ENCODE measurements at places on chromosomes 11 and 22.

DNA sequence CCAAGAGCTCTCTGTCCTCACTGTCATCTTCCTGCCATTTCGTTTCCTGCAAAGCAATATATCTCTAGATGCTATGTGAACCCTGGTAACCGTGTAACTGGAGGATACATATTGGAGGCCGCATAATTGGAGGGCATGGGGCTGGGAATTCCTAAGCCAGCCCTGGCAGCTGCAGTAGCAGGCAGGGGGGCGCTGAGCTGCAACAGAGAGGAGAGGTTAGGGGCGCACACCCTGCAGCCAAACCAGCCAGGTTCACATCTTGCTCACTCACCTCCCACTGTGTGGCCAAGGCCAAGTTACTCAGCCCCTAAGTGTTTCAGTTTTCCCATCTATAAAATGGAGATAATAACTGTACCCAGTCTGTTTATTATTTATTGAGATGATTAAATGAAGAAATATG lies 39.9 kb upstream of the ZBTB16 start:
- DNase-seq: no peak
- no peaks in the 10 kb centered on the region for H3K27me3 ChIP-seq
- no peak overlapping the region for H3K4me3 ChIP-seq
- no peaks in the 10 kb centered on the region for H3K36me3 ChIP-seq
- H3K4me1 ChIP-seq: no peaks in the 10 kb centered on the region
- no peak overlapping the region for H3K27ac ChIP-seq

DNA sequence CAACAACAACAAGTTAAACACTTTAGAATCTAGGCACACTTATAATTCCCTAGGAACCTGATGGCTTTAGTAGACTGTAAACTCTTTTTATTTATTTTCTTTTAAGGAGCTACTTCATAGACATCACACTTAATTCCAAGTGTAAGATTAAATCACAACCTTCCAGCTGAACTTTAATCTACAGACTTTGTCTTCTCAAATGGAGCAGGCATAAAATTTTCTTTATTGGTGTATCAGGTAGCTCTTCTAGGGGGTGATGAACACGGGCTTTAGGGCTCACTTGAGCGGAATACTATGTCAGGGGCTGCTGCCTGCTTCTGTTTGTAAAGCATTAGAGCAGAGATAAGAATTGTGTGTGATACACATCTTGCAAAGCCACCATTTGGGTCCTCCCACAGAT lies 525.8 kb upstream of the FAT3 start:
- no peak for DNase-seq
- H3K4me3 ChIP-seq: no peak overlapping the region
- no peaks in the 10 kb centered on the region for H3K27me3 ChIP-seq
- H3K27ac ChIP-seq: no peak overlapping the region

DNA sequence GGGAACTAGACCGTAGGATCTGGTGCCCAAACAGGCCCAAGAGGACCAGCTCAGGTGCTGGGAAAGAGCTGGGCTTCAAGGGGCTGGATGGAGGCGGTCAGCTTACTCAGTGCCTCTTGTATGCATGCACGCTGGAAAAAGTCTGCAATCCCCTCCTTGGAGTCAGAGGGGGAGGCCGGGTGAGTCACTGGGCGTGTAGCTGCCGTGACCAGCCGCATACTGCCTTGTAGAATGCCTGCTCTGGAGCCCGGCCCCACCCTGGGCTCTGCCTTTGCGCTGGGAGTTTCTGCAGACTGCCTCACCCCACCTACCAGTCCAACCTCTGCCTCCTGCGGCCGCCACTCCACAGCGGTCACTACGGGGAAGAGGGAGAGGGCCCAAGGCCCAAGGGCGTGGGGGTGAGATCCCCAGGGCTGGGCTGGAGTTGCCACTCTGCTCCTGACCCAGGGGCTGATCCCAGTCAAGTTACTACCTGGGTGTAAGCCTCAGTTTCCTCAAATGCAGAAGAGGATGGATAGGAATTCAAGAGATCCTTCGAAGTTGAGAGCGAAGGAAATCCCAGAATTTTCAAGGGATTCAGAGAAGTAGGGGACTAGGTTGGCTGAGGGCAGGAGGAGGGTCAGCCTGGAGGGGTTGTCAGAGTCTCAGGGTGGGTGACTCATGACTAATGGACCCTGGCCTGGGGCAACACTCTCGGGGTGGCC lies 4.2 kb downstream of the MRGPRF start:
- no peak overlapping the region for H3K4me3 ChIP-seq
- peak overlapping the region; percentile 82 for H3K27ac ChIP-seq
- DNase-seq: peak; percentile 85
- no peaks in the 10 kb centered on the region for H3K27me3 ChIP-seq
- H3K36me3 ChIP-seq: no peaks in the 10 kb centered on the region

DNA sequence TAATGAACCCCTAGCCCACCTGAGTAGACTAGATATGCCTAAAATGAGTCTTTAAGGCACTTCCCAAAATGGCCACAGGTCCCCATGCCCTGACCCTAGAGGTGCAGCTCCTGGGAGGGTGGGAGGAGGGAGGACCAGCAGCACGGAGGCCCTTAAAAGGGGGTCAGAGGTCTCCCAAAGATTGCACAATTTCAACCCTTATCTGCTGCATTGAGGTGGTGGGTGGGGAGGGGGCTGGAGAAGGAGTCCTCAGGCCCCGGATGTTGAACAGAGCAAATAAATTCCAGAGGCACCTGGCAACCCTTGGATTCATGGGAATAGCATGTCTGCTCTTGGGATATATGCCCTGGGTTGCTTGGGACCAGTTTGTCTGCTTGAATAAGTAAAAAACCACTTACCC lies 57.6 kb downstream of the NAV2 start:
- H3K4me1 ChIP-seq: peaks cover 14% of the 10 kb centered on the region
- no peaks in the 10 kb centered on the region for H3K27me3 ChIP-seq
- no peak overlapping the region for H3K4me3 ChIP-seq
- no peak overlapping the region for H3K27ac ChIP-seq
- H3K36me3 ChIP-seq: no peaks in the 10 kb centered on the region
- peak; percentile 49 for DNase-seq

DNA sequence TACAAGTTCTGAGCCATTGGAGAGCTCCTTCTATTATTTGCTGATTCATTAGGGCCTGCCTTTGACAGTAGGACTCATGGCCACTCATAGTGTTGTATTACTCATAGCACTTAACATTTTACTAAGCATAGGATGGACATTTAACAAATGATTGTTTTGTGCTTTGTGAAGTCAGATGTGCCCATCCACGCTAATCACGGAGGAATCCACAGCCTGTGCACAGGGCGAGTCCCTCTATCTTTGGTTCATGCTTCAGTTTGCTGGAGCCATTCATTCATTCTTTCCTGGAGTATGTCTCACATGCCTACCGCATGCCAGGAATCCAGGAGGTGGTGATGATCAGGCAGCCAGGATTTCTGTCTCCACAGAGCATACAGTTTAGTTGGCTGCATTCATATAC lies 254.1 kb downstream of the NTM start:
- no peaks in the 10 kb centered on the region for H3K27me3 ChIP-seq
- no peaks in the 10 kb centered on the region for H3K36me3 ChIP-seq
- no peak for DNase-seq
- no peaks in the 10 kb centered on the region for H3K4me1 ChIP-seq
- H3K27ac ChIP-seq: no peak overlapping the region

- H3K36me3 ChIP-seq: no peaks in the 10 kb centered on the region
- peak; percentile 14 for DNase-seq
- H3K27me3 ChIP-seq: no peaks in the 10 kb centered on the region
- no peaks in the 10 kb centered on the region for H3K4me1 ChIP-seq
- no peak overlapping the region for H3K4me3 ChIP-seq
Measured at GRCh38 chr11:37712251-37712650, 1114.2 kb upstream of the RAG2 start.

DNA sequence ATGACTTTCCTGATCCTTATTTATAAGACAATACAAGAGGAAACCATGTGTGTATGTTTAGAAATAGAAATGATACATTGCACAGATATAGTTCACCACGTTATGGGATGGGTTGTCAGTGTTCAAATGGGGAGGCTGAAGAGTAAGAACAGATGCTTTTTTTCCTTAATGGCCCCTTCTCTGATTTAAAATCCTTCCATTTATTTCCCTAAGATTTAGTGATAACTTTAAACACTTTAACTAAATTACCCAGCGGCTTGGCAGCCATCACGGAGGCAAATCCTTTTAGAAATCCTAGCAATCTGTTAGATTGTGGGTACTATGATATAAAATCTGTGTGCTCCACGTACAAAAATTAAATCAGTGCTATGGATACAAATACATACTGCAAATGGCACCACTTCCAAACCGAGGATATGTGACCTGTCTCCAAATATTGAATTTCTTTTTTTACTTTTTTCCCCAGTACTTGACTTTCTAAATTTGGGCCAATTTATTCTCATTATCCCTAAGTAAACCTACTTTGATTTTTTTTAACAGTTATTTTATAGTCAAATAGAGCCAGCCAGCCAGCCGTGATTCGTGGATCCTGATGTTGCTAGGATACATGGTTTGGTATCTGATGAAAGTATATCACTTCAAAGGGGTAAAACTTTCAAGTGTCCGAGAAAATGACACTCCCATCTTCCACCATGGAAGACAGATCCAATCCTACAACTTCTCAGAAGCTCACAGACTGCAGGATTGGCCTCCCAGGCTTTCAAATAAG lies 46.1 kb downstream of the BDNF start:
- no peaks in the 10 kb centered on the region for H3K4me1 ChIP-seq
- no peak overlapping the region for H3K4me3 ChIP-seq
- no peak overlapping the region for H3K27ac ChIP-seq
- no peaks in the 10 kb centered on the region for H3K36me3 ChIP-seq

DNA sequence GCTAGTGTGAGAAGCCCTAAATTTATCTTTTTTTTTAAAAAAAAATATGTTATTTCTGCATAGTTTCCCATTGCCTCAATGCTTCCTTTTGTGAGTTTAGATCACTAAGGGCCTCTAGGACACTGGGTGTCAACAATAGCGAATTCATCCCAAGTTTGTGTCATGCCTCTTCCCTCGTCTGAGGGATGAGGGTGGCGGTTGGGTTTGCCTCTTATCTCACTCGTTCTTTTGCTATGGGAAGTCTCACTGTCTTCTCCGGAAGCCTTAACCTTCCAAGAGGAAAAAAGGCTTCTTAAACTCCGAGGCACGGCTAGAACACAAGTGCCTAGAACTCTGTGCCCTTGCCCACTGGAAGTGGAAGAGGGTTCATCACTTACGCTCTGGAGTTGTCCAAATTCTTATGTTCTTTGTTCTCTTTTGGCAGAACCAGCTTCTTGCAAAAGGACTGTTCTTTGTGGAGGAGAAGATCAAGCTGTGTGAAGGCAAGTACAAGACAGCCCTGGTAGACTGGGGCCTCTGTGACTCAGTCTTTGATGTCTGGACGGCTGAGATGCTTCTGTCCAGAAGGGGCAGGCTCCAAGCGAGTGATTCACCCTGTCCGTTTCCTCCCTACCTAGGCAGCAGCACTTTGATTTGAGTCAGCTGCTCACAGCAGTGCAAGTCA lies 78.5 kb downstream of the TRAF6 start:
- H3K27me3 ChIP-seq: no peaks in the 10 kb centered on the region
- H3K4me1 ChIP-seq: peaks cover 19% of the 10 kb centered on the region
- no peak overlapping the region for H3K4me3 ChIP-seq
- peak; percentile 65 for DNase-seq
- no peaks in the 10 kb centered on the region for H3K36me3 ChIP-seq

DNA sequence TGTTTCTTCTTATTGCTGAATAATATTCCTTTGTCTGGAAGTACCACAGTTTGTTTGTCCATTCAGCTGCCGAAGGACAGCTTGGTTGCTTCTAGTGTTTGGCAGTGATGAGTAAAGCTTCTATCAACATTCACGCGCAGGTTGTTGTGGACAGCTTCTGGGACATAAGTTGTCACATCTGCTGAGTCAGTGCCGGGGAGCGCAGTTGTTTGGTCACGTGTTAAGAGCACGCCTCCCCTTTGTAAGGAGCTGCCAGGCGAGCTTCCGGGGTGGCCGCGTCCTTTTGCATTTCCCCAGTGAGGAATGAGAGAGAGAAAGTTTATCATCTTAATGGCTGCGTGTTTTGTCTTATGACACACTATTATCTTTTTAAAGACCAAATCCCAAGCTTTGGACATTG lies 30.3 kb downstream of the SAMM50 start:
- no peak overlapping the region for H3K4me3 ChIP-seq
- no peak overlapping the region for H3K27ac ChIP-seq
- peaks cover 2% of the 10 kb centered on the region for H3K36me3 ChIP-seq
- no peak for DNase-seq
- H3K27me3 ChIP-seq: no peaks in the 10 kb centered on the region

GRCh38 chr22:35418088-35418487 lies 18.1 kb downstream of the MCM5 start:
- no peak for DNase-seq
- no peak overlapping the region for H3K27ac ChIP-seq

DNA sequence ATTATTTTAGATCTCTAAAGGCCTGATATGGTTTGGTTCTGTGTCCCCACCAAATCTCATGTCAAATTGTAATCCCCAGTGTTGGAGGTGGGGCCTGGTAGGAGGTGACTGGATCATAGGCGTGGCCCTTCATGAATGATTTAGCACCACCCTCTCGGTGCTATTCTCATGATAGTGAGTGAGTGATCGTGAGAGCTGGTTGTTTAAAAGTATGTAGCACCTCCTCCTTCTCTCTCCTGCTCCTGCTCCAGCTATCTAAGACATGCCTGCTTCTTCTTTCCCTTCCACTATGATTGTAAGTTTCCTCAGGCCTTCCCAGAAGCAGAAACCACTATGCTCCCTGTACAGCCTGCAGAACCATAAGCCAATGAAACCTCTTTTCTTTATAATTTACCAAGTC lies 114.1 kb downstream of the SERGEF start:
- no peak overlapping the region for H3K27ac ChIP-seq
- H3K4me3 ChIP-seq: no peak overlapping the region
- H3K36me3 ChIP-seq: no peaks in the 10 kb centered on the region
- no peak for DNase-seq
- H3K4me1 ChIP-seq: no peaks in the 10 kb centered on the region

DNA sequence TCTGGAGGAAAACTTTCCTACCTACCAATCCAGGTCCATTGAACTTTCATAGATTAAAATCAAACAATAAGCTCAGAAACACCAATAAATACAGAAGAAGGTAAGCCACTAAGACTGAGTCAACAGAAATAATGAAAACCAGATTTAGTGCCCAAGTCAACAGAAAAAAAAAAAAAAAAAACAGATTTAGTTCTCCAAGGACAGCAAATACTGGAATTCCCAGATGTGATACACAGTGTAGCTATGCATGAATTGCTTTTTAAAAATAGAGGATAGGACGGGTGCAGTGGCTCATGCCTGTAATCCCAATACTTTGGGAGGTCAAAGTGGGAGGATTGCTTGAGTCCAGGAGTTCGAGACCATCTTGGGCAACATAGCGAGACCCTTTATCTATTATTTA lies 15.7 kb downstream of the DMC1 start:
- H3K4me3 ChIP-seq: no peak overlapping the region
- H3K4me1 ChIP-seq: no peaks in the 10 kb centered on the region
- no peaks in the 10 kb centered on the region for H3K27me3 ChIP-seq
- DNase-seq: no peak
- no peaks in the 10 kb centered on the region for H3K36me3 ChIP-seq

GRCh38 chr11:73029403-73029802 lies 112.7 kb downstream of the FCHSD2 start:
- no peak overlapping the region for H3K4me3 ChIP-seq
- H3K4me1 ChIP-seq: no peaks in the 10 kb centered on the region
- H3K27ac ChIP-seq: no peak overlapping the region
- no peak for DNase-seq

GRCh38 chr11:1225386-1226225 lies 2.7 kb downstream of the MUC5B start:
- H3K4me1 ChIP-seq: no peaks in the 10 kb centered on the region
- DNase-seq: no peak
- H3K36me3 ChIP-seq: no peaks in the 10 kb centered on the region

Data from Caco-2 (cell line).